Putamen (tissue), 1 donor: ENCODE measurements at places on chromosomes 5 and 9.

DNA sequence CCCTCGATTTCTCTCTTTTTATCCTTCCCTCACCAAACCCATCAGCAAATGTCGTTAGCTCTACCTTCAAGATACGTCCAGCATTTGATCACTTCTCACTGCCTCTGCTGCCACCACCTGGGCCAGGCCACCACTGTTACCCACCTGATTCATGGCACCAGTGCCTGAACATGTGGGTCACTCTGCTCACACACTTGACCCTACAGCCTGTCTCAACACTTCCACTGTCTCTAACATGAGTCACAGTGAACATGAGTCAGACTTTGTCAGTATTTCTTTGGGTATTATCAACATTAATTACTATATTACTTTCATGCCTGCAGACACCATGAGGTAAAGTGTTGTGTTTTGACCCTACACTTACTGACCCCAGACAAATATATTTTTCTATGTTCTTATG, 19.6 kb downstream of the SLC24A2 start:
- no peak for DNase-seq

DNA sequence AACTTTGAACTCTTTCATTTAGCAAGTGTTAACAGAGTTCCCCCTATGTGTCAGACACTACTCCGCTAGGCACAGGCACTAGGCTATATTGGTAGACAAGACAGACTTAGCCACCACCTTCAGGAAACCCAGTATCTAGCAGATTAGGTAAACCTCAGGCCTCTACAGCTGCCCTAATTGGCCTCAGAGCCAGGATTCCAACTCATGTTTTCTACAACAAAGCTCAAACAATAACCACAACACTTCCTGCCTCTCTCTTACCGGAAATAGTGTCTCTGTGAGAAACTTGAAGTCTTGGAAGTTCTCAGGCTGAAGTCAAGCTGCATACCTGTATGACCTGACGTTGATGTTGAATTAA, 116.6 kb upstream of the SLC44A1 start:
- no peak for DNase-seq

DNA sequence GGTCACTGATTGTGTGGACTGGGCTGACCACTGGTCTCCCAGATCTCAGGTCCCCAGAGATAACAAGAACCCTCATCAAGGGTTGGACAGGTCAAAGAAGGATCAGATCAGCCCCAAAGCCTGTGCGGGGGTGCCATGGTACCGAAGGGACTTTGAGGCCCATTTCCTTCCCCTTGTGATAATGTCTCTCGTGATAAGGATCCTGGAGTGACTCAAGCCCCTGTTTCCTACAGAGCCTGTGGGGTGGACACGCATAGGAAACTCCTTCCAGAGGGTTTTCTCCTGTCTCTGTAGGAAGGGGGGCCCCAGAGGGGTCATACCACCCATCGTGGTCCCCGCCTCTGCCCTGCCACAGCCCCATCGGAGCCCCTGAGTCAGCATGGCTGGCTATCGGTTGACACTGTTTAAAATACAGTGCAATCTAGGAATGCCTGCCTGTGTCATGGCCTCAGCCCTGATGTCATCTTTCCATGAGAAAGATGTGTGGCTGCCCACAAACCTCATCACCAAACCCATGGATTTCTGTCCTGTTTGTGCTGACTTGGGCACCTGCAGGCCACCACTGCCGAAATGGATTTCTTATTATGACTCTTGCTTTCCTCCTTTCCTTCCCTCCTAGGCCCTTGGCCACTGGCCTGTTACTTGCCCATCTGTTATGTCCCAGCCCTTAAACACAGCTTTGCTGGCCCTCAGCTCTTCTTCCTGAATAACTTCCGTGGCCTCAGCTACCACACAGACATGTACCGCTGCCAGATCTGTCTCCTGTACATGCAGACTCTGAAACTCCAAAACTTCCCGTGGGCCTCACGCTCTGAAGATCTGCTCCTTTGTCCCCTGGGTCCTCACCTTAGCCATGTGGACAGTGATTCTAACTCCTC, 2.9 kb upstream of the CSF2 start:
- no peak for DNase-seq

- DNase-seq, result no peak
Measured at GRCh38 chr5:154118385-154118784, 72.1 kb upstream of the GALNT10 start.

DNA sequence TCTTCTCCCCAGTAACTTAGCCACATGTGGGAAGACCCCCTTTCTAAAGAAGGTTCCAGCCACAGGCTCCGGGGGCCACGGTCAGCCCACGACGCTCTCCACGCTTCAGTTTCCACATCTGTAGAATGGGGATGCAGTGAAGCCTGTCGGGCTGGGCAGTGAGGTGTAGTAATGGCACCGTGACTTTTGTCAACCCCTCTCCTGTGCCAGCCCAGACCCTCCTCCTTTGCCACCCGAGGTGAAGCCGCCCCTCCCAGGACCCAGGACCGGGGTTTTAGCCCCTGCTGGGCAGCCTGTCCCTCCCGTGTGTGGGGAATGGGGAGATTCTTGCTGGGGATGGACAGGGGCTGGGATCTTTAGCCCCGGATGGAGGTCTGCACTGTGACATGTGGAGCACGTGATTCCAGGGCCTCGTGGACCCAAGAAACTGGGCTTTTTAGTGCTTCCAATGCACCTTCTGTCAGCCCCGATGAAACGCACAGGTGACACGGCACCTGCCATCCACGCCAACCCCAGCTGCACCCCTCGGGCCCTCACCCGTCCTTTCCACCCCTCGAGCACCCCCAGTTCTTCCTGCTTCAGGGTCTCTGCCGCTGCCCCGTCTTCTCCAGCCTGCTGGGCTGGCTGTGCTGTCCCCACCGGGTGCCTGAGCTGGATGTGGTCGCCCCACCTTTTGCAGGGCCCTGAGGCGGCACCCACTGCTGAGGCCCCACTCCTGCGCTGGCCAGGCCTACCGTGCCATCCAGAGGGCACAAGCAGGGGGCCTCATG, 13.4 kb upstream of the RNU6ATAC start:
- DNase-seq, result no peak

GRCh38 chr5:138273834-138274188, 610 bp downstream of the GFRA3 start:
- no peak for DNase-seq

DNA sequence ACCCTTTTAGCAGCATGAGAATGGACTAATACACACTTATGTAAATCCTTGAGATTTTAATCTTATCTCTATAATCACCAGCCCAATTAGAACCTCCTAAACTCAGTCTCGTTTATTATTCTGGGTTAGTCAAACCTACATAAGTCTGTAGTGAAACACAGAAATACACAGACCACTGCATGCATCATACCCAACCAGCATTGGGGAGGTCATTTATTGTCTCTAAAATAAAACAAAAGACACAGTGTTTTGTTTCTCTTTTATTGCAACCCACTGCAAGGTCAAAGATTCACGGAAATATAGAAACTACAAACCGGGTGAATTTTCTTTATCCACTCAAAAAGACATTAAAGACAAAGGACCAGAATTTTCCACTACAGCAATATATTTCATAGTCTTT, 188.1 kb upstream of the EFNA5 start:
- no peak for DNase-seq

GRCh38 chr5:145407300-145408047, 427.7 kb downstream of the PRELID2 start:
- DNase-seq, result no peak

GRCh38 chr5:124134941-124135340, 611.5 kb downstream of the ZNF608 start:
- DNase-seq, result no peak

DNA sequence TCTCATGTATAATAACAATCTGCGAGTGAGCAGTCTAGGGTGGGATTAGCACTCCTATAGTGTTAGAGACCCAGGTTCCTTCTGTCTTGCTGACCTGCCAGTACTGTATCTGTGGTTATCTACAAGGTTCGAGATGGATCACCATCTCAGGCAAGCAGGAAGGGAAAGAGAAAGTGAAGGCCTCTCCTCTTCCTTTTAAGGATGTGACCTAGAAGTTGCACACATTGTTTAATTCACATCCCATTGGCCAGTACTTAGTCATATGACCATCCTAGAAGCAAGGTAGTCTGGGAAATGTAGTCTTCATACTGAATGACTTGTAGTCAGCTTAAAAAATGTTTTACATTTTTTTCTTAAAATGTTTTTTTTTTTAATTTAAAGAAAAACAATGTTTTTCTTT, 168.6 kb downstream of the CARTPT start:
- peak; percentile 14 for DNase-seq

- DNase-seq, result no peak
Measured at GRCh38 chr5:176185133-176185733, 53.0 kb upstream of the SIMC1 start.

DNA sequence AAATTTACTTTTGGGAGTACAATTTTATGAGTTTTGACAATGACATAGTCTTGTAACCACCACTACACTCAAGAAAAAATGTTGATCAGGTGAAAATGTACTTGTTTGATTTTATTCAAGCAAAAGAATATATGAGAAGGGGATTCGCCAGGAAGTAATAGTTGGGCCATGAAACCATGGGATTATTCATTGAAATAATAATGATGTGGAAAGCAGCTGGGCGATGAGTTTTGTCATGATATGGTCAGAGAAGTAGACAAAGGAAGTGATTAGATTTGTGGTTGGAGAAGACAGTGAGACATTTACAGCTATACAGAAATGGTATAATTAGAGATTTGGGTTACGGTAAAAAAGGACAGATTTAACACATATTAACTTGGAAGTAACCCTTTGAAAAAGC, 11.2 kb downstream of the HMGCR start:
- DNase-seq, result no peak

GRCh38 chr9:87525546-87526303, 28.1 kb downstream of the DAPK1 start:
- no peak for DNase-seq

DNA sequence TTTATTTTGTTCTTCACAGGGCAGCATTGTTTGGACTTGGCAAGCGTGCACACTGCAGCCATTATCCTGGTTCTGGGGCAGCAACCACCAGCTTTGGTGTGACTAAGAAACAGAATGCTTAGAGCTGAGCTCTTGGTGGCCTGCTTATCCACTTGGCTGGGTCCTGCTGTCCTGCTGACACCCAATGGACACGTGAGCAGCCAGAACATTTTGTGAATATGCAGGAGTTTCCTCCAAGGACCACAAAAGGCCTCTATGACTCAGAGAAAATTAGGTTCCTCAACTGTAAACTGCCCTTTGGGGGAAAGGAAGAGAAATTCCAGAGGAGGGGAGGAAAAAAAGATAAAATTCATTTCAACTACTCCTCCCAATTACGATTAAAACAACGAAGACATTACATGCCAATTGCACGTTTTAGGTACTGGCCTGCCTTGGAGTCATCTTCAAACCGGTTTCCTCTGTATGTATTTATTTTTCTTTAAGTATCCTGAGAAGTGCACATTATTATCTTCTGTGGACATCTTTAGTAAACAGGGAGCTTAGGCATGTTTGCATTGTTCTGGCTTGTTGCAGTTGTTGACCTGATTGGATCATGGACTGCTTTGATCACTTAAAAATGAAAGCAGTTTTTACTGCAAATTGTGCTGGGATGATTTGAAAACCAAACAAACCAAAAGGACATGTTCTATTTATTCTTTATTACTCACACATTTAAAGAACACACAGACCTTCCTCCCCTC, 82.3 kb upstream of the TLE4 start:
- DNase-seq, result peak; percentile 83

GRCh38 chr9:14273696-14274121, 40.2 kb downstream of the NFIB start:
- DNase-seq, result no peak

- DNase-seq, result no peak
Measured at GRCh38 chr5:39774605-39775004, 349.8 kb upstream of the DAB2 start.

DNA sequence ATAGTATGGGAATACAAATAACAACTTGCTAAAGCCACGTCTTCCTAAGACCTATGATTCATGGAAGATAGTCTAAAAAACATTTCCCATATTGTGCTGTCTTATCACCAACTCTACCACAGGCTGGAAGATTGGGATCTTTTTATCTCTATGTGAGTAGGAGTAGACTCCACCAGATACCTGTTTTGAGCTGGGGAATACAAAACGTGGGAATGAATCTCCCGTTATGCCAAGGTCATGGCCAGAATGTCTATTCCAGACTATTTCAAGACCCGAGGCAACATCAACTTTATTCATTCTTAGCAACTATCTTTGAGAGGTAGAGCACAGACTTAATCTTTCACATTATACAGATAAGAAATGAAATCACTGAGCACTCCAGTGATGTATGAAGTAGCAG, 2350.9 kb upstream of the WWC1 start:
- DNase-seq, result no peak

DNA sequence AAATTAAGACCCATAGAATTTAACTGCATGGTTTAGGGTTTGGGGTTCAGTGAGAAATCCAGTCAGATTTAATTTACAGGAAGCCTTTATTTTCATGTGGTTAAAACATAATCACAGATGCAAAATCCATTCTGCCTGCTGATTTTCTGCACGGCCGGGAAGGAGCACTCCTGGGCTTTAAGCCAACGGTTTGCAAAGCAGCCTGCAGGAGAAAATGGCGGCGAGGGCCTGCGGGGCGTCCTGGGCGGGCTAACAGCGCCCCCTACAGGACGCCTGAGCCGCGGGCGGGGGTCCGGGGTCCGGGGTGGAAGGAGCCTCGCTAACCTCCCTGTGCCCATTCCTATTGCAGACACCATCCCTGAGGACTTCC, 47.6 kb downstream of the THBS4 start:
- DNase-seq, result peak; percentile 79

GRCh38 chr5:28954074-28954473, 1915.7 kb upstream of the CDH9 start:
- no peak for DNase-seq
